T1000 (cell line): ENCODE measurements at places on chromosomes 13 and 19.

GRCh38 chr13:44373601-44374347 is at the start of gene SERP2:
Gene SERP2 (plus strand): TSS chr13:44373824. CDS start chr13:44374026, 202 bp downstream.
- no peak for DNase-seq

- DNase-seq = no peak
Measured at GRCh38 chr19:30530751-30531150, 158.6 kb downstream of the ZNF536 start.

DNA sequence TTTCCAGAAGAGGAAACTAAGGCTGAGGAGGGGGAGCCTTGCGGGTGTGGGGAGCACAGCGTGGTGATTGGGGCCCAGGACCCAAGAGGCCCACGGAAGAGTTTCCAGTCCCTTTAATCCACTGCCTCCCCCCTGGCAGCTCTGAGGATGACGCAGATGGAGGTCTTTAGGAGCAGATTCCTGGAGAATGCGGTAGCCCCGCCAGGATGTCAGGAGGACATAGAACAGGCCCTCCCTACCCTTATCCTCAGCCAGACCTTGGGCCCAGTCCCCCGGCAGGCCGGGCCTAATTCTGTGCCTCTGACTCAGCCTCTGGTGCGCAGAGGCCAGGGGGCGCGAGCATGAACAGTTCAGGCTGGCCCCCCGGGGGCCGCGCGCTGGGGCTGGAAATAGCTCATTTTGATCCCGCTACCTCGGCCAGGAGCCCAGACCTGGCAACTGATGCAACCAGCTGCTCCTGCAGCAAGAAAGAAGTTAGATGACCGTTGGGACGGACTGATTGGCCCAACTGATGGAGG is 461 bp upstream of the HSPB6 start:
- peak; percentile 79 for DNase-seq

GRCh38 chr13:59601993-59602392 is 561.7 kb downstream of the DIAPH3 start:
- no peak for DNase-seq

DNA sequence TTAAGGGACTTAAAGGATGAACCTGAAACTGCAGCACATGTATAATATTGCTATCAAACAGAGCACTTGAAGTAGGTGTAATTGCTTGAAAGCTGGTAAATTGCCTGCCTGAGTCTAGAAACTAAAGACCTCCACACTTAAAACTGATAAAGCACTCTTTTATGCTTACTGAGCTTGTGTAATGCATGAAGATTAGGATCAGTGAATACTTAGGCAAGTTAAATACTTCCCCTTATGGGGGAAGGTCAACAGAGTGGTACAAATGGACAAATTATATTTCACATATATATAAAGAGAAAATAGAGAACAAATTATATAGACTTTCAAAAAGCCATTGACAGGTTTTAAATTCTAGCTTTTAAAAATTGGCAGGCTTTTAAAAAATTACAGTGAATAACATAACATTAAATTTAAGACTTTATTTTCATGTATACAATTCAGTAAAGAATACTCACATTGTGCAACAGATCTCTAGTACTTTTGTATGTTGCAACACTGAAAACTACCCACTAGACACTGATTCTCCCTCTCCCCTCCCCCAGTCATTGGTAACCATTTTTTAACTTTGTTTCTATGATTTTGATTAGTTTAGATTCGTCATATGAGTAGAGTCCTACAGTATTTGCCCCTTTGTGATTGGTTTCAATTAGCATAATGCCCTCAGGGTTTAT is 23.9 kb downstream of the PIBF1 start:
- DNase-seq = no peak
